ENCODE measurements at places on chromosomes 4 and X.

GRCh38 chr4:108795733-108796132 is 32.9 kb upstream of the ETNPPL start:
- no peak for DNase-seq

- DNase-seq: no peak
Measured at GRCh38 chr4:90641861-90642599, 514.8 kb downstream of the CCSER1 start.

DNA sequence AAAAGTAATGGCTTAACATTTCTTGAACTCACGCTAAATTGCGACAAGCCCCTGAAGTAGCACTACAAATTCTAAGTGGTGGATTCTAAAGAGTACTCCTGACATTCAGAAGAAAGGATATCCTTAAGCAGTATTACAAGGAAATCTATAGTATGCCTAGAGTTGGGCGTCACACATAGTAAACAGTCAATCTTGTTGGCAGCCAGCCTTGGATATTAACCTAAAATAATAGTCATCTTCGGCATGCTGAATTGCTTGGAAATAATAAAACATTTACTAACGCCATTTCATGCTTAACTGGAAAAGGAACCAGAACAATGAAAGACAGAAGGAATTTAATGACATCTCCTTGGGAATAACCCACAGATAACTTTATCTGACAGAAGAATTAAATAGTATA is 18.6 kb downstream of the ATP8A1 start:
- no peak for DNase-seq

GRCh38 chrX:46588263-46588662 is 14.7 kb downstream of the CHST7 start:
- DNase-seq: peak; percentile 59

GRCh38 chr4:81356621-81357020 is 115.1 kb downstream of the RASGEF1B start:
- DNase-seq: no peak

GRCh38 chr4:88523325-88524129 is at the start of gene PYURF:
PYURF (minus strand) TSS chr4:88523776; CDS start chr4:88523700, 76 bp downstream.
- peak; percentile 87 for DNase-seq

GRCh38 chr4:185837415-185838103 is 25.6 kb upstream of the SORBS2 start:
- no peak for DNase-seq

- no peak for DNase-seq
Measured at GRCh38 chr4:9870165-9870790, 88.8 kb downstream of the DRD5 start.

Measured in activated CD8-positive, alpha-beta memory T cell treated with anti-CD3 and anti-CD28 coated beads, Interleukin-2, amount 10 ng/mL, durations not matched to agents 7 days and 5 days (primary cell).